Breast epithelium (tissue), 4 donors: ENCODE measurements at places on chromosomes 6 and 20. TPM values are rescaled to one million over a fixed set of nuclear protein-coding genes. Genes with fewer than 3 reads are reported as not detected.

DNA sequence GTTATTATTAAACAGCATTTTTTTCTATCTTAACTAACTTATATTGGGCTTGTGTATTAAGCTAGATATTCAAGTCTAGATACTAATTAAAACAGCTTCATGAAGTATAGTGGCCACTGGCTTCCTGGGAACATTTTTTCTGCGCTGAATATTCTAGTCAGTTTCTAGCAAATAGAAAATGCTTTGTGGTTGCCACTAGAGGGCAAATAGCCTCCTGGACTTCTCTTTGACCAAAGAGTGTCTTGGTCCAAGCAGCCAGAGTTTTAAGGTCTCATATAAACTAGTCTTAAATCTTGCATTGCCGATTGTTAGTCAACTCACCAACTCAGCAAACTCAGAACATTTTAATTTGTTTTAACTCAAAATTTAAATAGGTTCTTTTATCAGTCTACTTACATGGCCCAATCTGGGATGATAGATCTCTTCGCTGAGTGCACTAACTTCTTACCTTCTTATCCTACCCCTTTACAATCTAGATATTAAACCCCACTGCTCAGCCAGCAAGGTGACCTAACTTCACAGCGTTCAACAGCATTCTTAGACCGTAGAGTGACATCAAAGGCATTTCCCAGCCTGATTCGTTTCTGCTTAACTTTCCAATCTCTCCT lies 24.6 kb upstream of the ID4 start:
- DNase-seq = no peak

GRCh38 chr6:125393449-125393858 lies 91.7 kb upstream of the HDDC2 start:
- DNase-seq = no peak

- DNase-seq = no peak
Measured at GRCh38 chr6:95094751-95095663, 482.3 kb upstream of the MANEA start.

GRCh38 chr6:15926256-15926655 lies 202.6 kb upstream of the MYLIP start:
- no peak for DNase-seq

The CCM2L gene
- 9.2 TPM for total RNA-seq

The PMEPA1 gene
- 13.1 TPM for total RNA-seq

The MCCD1 gene
- not detected for total RNA-seq

The POLR1C gene
- 18.9 TPM for total RNA-seq

The ADAM33 gene
- total RNA-seq = 29.4 TPM
